ENCODE measurements at places on chromosomes 7 and 10. TPM values are rescaled to one million over a fixed set of nuclear protein-coding genes. Genes with fewer than 3 reads are reported as not detected.
A peak's percentile ranks its signal among the peaks of the same experiment; 100 is the strongest.

DNA sequence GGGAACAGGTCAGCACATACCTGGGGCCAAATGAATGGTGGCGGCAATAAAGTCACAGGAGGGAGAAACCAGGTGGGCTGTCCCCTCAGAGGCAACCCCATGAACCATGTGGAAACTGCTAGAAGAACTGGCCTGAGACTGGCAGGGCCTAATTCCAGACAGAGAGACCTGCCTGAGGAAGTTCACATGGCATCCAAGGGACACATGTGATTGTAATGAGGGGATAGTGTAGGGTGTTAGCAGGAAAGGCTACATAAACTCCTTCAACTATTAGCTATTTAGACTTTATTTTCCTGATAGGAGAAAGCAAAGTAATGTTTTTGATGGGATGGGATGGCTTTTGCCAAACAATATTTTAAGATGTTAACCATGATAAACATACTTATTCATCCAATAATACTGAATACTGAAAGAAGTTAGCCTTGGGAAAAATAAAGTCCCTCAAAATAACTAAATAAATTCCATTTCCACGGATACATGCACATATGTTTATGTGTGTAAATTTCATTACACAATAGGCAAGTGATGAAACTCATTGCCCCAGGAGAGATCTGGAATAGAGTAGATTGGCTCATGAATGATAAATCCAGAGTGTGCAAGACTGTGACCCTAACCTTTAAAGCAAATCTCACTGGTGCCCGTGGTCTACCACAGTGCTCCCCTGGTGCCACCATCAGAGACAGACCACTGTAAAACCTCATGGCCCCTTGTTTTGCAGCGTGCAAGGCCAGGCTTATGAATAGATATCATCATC, 137.0 kb downstream of the NRF1 start:
- no peak for DNase-seq

The FANK1 gene
- 9.0 TPM for polyA plus RNA-seq

DNA sequence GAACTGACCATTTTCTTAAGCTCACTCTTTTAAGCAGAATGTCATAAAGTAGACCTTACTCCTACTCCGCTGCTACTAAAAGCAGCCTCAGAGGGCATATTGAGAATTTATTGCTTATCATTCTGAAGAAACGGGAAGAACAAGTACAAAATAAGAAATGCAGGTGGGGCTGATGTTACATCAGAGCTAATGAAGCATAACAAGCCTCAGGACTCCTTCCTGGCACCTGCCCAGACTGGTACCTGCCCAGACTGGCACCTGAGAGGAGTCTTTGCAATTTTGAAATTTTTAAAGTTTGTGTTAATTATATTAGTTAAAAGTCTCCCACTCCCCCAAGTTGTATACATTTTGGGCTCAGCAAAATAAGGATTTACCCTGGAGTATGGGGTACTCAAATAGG, 162.4 kb downstream of the SEMA3E start:
- no peak for DNase-seq

DNA sequence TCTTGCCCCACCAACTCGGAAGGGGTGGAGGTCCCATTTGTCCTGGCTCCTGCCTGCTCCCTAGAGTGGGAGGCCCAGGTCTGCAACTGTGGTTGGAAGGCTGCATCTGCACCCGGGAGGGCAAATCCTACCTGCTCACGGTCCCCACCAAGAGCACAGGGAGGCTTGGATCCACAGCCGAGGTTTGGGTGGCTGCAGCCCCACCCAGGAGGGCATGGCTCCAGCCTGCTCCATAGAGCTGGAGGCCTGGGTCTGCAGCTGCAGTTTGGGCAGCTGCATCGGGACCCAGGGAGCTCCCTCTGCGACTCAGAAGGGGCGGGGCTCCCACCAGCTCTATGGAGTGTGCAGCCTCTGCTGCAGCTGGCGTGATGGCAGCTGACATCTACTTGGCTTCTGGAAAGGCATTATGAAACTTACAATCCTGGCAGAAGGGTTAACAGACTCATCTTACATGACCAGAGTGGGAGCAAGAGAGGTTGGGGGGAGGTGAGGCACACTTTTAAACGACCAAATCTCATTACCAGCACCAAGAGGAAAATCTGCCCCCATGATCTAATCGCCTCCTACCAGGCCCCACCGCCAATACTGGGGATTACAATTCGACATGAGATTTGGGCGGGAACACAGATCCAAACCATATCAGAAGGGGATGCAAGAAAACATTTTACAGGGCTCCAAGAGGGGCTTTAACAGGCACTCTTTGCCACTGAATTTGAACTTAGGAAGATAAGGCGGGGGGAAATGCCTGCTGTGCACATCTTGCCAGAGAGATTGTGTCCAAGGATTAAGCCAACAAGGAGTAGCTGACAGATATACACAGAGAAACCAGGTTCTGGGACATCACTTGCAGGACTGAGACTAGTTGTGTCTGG, 8.2 kb upstream of the BLVRA start:
- DNase-seq: peak; percentile 93

The TET1 gene
- polyA plus RNA-seq: 18.1 TPM

GRCh38 chr7:110400411-110400810, 690.5 kb upstream of the LRRN3 start:
- DNase-seq: no peak

DNA sequence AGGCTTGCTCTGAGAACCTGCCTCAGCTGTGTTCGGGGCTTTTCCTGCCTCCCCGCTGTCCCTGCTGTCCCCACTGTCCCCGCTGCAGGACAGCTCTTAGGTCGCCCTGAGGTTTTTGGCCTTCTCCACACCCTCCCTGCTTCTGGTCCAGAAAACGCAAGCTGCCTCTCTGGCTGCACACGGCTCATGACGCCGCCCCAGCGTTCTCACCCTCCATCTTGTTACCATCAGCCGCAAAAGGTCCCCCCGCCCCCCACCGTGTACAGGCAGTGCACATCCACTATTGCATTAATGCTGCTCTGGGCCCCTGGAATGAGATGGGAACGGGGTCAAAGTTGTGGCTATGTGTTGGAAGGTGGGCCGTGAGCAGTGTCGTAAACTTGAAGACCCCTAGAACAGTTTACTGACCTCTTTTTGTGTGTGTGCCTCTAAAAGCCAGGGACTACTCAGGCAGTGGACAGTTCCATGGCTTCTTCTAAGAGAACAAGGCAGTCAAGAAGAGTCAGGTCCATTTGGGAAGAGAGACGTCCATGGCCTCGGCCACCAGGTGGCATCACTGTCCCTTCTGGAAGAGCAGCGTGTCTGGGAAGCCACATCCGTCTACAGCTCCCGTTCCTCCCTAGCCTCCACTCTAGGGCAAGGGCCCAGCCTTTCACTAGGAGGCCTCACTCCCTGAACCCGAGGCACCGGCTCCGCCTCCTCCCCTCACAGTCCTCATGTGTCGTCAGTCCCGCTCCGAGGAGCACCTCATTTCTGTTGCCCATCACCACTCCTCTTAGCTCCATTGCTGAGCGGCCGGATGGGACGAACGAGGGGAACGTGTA, 38.5 kb upstream of the MKRN1 start:
- DNase-seq: peak; percentile 90

The CYP2W1 gene
- 16.9 TPM for polyA plus RNA-seq

The IMMP2L gene
- 25.4 TPM for polyA plus RNA-seq

DNA sequence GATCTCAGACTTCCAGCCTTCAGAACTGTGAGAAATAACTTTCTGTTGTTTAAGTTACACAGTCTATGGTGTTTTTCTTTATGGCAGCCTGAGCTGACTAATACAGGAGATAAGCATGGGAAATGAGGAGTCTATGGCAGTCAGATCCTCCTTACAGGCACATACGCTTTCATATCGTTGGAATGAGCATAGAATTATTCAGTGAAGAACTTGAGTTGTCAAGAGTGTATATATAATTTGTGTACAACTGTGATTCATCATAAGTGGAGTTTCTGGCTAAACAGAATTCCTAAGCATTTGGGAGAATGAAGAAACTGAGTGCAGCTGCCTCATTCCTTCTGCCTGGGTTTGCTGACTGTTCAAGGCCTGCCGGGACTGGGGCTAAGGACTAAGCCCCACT, 516.7 kb downstream of the ADRA2A start:
- no peak for DNase-seq

The PDE6C gene
- 1.4 TPM for polyA plus RNA-seq

- DNase-seq: no peak
These were observed 83.2 kb downstream of the SLC16A9 start for GRCh38 chr10:59626523-59626869.
